ENCODE measurements at places on chromosomes 7 and 10.

GRCh38 chr7:68707159-68707558, 891.1 kb upstream of the AUTS2 start:
- H3K4me3 ChIP-seq, result no peak overlapping the region
- H3K4me1 ChIP-seq, result no peaks in the 10 kb centered on the region
- no peak for DNase-seq

GRCh38 chr10:72336259-72337038, 18.3 kb downstream of the DNAJB12 start:
- peaks cover 8% of the 10 kb centered on the region for H3K36me3 ChIP-seq
- H3K27me3 ChIP-seq, result no peaks in the 10 kb centered on the region
- H3K4me1 ChIP-seq, result peaks cover 36% of the 10 kb centered on the region

DNA sequence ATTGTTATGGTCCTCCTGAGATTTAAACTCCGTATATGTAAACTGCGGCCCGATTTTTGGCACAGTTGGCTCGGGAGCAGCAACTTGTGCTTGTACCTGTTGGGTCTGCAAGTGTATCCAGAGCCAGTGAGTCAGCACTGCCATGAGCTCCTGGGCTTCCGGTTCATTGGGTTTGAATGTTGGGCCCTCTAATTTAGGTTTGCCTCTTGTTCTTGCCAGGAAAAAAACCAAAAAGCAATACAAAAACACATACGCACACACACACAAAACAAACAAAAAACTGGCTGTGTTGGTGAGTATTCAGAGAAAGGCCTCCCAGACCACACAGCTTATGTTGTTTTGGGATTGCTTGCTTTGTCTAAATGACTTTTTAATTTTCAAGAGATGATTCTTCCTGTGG, 26.3 kb downstream of the SND1 start:
- H3K4me3 ChIP-seq, result no peak overlapping the region
- H3K27ac ChIP-seq, result no peak overlapping the region
- H3K36me3 ChIP-seq, result peaks cover 47% of the 10 kb centered on the region

- peaks cover 8% of the 10 kb centered on the region for H3K4me1 ChIP-seq
- no peak for DNase-seq
- peaks cover 21% of the 10 kb centered on the region for H3K27me3 ChIP-seq
- H3K27ac ChIP-seq, result peak overlapping the region; percentile 79
- peak overlapping the region; percentile 62 for H3K4me3 ChIP-seq
Observed at GRCh38 chr10:123136806-123137642, 1.3 kb downstream of the HMX3 start.

GRCh38 chr10:76786504-76787072, 851.0 kb downstream of the KCNMA1 start:
- H3K4me3 ChIP-seq, result no peak overlapping the region
- H3K27ac ChIP-seq, result no peak overlapping the region
- no peaks in the 10 kb centered on the region for H3K4me1 ChIP-seq
- H3K36me3 ChIP-seq, result no peaks in the 10 kb centered on the region

DNA sequence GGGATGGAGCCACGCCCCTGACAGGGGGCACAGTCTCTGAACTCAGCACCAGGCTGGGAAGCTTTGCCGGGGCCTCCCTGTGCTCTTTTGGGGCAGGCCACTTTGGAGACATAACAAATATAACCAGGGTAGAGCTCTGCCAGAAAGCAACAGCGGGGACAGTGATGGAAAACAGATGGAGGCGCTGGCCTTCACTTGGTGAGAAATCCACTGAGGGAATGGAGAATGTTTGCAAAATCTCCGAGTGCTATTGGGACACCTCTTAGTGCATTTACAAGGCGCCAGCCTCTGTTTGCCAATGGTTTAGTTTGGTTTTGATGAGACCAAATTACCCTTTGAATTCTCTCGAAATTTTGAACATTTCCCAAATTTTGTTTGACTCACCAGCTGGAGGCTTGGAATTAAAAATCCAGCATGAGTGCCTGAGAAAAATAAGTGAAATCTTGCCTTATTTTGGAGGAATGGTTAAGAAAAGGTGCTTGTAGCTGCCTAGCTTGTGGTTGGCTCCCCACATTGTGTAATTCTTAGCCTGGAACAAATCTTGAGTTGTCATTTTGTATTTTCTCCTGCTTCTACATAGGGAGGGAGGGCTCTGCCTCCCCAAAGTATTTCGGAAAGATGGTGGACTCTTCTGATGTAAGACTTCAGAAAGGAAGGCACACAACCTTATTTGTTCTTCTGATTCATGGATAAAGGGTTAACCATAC, 980.5 kb downstream of the LRMDA start:
- no peak overlapping the region for H3K27ac ChIP-seq
- H3K27me3 ChIP-seq, result no peaks in the 10 kb centered on the region
- H3K4me3 ChIP-seq, result no peak overlapping the region
- no peaks in the 10 kb centered on the region for H3K4me1 ChIP-seq
